HTR-8/SVneo (cell line): ENCODE measurements at places on chromosomes 4 and X.

DNA sequence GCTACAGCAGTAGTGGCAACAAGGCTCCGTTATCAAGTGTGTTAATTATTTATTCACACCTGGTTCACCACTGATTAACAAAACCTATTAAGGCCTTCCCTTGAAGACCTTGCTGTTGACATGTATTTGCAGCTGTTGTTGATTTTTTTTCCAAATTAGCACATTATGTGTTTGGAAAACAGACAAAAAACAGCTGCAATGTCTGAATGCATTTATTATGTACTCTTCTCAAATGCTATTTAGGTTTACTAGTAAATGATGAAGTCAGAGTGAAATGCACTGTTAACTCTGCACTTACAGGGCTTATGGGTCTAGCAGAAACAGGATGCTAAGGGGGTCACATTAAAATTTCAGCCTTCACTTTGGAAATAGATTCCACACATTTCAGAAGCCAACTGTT is 99.5 kb upstream of the PCDH7 start:
- DNase-seq = no peak

DNA sequence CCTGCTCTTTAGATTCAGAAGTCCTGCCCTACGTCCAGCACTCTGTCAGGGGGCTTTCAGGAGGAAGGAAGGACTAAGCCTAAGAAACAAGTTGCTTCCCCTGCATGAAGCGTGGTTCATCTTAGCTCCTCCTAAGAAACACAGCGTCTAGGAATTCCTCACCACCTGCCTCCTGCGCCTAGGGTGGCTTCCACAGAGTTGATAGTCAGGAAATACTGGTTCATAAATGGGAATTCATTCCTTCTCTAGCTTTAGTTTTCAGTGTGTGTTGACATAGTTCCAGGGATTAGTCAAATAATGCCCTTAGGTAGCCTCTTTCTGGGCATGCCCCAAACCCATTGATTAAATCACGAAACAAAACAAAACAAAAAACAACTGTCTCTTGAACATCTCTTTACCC is 1.7 kb upstream of the MXRA5 start:
- DNase-seq = no peak

- no peak for DNase-seq
Measured at GRCh38 chr4:113049421-113050370, at the start of gene ANK2. Gene ANK2 (plus strand): TSS chr4:113049653. CDS start chr4:113049729, 76 bp downstream.

- DNase-seq = no peak
Measured at GRCh38 chr4:54548098-54548620, 109.6 kb upstream of the KIT start.

GRCh38 chr4:1593458-1593857 is 90.7 kb downstream of the FAM53A start:
- DNase-seq = no peak
